ENCODE measurements at places on chromosomes 1 and 21.
A peak's percentile ranks its signal among the peaks of the same experiment; 100 is the strongest.

GRCh38 chr1:228356897-228357680, 49.5 kb downstream of the TRIM11 start:
- DNase-seq = no peak

DNA sequence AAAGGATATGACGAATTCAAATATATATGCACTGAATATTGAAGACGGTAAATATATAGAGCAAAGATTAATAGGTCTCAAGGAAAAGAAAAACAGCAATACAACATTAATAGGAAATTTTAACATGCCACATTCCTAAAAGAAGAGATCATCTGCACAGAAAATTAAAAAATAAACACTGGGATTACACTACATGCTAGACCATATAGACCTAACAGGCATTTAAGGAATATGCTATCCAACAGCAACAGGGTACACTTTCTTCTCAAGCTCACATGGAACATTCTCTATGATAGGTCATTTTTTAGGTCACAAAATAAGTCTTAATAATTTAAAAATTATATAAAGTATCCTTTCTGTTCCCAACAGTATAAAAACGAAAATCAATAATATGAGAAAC, 1038.3 kb downstream of the KCNT2 start:
- DNase-seq = no peak

DNA sequence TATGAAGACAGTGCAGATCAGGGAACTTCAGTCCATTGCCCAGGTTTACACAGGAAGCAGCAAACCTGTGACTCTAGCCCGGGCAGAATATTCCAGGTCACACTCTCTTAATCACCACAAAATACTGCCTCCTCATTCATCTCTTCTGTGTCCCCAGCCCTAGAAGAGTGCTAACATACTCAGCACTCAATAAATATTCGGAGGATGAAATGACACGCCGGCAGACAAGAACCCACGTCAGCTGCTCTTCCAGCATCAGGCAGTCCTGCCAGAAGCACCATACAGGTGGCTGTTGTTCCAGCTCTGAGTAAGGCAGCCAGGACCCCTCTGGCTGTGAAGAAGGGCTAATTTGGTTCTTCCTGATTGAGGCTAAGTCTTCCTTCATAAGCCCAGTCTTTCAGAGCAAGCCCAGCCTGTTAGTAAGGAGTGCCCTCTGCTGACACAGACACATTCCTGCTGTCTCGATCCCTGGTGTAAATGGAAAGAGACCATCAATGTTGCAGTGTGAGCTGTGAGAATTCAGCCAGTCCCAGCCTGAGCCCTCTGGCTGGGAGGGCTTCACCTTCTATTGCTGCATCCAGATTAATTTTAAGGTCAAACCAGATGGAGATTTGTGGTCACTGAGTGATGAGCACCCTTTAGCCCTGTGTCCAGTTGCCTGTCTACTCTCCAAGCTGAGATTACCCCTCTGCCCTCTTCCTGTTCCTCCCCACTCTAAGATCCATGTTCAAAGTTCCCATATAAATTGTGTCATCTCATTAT, 45.0 kb upstream of the KIRREL1 start:
- no peak for DNase-seq

DNA sequence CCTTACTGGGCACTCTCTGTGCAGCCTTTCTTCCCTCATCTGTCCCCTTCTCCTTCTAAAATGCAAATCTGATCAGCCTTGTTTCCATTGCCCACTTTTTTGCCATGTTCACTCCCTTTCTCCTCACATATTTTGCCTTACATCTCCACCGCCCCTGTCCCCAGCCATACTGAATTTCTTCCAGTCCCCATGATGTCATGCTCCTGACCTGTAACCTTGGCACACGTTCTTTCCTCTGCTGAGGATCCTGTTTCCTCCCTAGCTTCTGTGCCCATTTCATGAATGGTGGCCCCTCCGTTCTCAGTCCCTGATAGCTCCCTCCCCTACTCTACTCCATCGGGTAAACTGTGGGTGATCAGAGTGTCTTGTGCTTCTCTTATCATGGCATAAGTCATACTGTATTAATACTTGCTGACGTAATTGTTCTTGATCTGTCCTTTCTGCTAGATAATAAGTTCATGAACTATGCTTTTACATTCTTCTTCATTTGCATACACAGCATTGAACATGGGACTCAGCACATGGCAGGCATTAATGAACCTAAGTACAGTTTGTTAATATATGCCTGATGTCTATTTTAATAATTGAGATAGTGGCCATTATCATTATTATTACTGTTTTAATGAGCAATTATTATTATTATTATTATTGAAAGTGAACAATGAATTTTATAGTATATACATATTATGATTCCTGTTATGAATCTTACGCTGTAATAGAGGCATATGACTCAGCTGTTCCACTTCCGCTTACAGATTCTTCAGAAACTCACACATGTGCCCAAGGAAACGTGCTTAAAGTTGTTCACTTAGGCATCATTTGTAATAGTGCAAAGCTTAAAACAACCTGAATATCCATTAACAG, 28.5 kb downstream of the MAP3K21 start:
- DNase-seq = no peak

- no peak for DNase-seq
These were observed 11.2 kb downstream of the AGO1 start for GRCh38 chr1:35894183-35894582.

DNA sequence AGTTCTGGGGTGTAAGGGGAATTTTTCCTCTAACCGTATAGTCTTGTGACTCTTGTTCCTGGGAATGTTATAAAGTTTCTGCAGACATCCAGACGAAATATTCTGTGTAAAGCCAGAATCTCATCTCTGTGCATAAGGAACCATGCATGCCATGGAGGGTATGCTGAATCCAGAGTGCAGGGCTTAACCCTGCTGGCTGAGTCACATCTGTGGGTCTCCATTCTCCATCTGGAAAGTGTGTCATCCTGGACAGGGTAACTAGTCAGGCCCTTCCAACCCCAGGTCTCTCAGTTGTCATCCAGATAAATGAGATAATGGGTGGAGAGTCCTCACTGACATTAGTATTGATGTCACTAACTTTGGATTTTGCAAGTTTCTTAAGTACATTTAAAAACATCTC, 48.8 kb downstream of the ATP5PO start:
- no peak for DNase-seq

- DNase-seq = no peak
These were observed 34.7 kb downstream of the UBE2G2 start for GRCh38 chr21:44766818-44767354.

GRCh38 chr1:7103361-7103782, 318.1 kb downstream of the CAMTA1 start:
- DNase-seq = no peak

DNA sequence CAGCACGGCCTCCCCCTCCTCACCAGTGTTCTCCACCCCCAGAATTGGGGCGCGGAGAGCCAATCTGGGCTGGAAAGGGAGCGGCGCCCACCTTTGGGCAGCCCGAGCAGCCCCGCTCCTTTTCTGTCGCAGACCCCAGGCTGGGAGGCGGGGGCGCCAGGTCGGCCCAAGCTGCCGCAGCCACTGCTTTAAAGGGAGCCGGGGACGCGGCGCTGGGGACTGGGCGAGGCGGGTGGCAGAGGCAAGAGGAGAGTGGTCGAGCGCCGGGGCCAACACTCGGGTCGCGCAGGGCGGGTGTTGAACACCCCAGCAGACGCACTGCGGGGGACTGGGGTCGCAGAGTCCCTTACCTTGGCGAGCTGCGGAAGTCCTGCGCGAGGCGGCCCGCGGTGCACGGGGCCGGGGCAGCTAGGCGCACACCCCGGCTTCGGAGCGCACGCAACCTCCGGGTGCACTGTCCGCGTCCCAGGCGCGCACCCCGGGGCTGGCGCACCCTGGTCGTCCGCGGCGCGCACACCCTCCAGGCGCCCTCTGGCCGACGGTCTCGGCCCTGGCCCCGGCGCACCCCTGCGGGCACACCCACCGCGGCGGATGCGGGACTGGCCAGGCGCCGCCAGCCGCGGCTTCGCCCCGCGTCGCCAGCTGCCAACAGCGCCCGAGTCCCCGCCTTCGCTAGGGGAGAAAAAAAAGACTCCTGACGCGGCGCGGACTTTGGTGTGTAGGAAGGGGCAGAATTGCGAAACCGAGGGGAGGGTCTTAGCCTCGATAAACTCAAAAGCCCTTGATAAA, at the start of gene KANK4:
Gene KANK4 (minus strand): TSS at position 679 of the 789 bp plus-strand sequence. CDS start 37,870 bp downstream, outside the sequence.
- DNase-seq = peak; percentile 39

- peak; percentile 90 for DNase-seq
These were observed 105.3 kb downstream of the BCAR3 start for GRCh38 chr1:93576346-93576745.

GRCh38 chr1:101006553-101006952, 19.0 kb downstream of the DPH5 start:
- no peak for DNase-seq

- DNase-seq = no peak
These were observed 32.3 kb upstream of the TARDBP start for GRCh38 chr1:10980094-10980577.

DNA sequence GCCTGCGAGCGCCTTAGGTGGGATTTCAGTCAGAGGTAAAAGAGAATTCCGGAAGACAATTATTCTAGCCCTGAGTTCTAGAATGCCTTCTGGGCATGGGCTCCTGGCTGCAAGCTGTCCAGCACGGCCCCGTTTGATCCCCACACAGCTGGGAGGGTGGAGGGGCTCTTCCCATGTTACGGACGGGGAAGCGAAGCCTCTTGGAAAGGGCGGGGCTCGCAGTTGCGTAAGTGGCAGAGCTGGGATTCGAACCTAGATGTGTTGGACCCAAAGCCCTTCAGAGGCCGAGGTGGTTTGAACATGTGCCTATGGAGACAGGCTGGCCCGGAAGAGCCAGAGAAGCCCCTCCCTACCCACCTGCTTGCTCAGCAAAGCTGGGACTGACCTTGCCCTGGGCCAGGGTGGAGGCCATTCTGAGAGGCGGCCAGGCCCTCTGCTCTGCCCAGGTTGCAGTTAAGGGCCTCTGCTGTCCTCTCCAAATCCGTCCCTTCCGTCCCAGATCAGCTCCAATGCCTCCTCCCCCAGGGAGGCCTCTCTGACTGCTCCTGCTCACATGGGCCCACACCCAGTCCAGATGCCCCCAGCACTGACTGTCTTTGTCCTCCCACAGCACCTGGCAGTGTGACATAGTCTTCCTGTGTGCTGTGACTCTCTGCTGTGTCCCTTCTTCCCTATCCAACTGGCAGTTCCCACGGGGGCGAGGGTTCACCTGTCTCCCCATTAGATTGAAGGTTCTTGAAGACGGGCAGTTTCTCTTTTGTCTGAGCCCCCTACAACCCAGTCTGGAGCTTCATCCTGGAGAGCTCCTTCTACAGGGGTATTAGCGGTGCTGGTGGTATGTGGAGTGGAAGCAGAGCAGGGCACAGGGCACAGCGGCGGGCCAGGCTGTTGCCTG, 1.2 kb upstream of the HSPB7 start:
- no peak for DNase-seq

DNA sequence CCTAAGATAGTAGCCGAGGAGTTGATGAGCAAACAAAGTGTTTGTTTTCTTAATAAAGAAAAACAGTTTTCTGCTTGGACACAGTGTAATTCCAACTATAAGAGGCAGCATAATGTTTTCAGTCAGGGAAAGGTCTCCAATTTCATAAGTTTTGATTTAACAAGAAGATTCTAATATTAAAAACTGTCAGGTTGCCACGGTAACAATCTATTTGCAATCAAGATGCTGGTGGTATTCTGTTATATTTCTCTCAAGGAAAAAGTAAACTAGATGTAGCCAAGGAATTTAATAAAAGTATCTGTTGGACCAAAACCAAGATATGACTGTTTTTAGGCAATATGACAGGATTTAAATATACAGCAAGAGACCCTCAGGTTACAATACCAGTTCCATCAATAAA, 211.7 kb downstream of the SMYD3 start:
- DNase-seq = no peak

GRCh38 chr1:211895126-211895759, 64.7 kb upstream of the LPGAT1 start:
- peak; percentile 90 for DNase-seq

GRCh38 chr1:201749059-201749690, 79.8 kb upstream of the IPO9 start:
- DNase-seq = no peak

GRCh38 chr1:46491443-46492268, 2.0 kb downstream of the DMBX1 start:
- DNase-seq = no peak

- peak; percentile 6 for DNase-seq
These were observed 88.8 kb upstream of the GPR52 start for GRCh38 chr1:174358786-174359453.

DNA sequence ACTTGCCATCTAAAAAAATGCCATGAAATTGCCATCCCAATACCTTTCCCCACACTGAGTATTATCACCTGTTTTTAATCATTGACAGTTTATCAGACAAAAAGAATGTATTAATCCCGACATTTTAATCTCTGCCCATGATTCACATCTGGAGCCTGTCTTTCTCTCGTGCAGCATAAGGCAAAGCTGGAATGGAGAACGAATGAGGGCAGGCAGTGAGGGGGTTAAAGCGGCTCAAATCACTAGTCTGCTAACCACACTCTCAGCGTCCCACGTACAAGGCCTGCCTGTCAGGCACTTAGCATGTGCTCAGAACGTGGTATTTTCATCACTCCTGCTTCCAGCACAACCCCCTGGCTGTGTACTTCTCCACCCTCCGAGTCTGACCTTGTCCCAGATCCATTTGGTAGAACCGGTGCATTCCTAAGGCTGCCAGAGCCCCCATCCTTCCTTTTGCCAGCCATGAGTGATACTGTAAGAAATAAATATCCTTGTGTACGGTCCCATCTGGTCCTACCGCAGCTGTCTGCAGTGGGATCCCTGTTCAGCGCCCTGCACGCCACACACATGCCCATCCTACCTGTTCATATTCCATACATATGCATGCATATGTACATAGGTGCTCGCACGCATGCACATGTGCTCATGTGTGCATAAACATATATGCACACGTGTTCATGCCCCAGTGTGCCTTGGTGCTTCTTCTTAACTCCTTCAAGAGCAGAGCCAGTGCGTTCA, 34.6 kb upstream of the FHAD1 start:
- DNase-seq = no peak

DNA sequence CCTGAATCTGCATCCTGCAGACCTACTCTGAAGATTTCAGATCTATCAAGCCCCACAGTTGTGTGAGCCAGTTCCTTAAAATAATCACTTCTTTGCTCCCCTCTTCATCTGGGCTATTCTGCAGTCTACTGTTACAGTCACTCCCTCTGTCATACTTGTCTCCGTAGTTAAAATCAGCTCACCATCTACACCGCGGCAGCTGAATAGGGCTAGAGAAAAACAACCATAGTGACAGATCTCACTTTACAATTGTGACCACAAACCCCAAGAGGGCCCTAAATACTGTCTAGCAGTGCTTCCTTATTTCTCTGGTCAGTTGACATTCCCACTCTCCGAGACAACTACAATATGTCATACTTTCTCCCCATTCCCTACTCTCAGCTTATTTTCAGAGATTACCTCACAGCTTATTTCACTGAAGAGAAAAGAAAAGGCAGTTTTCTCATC, 12.9 kb downstream of the DESI2 start:
- no peak for DNase-seq

Data from NCI-H146 (cell line).